GM12864 (cell line): ENCODE measurements at places on chromosomes 12 and 14.
A peak's percentile ranks its signal among the peaks of the same experiment; 100 is the strongest.

- no peak for DNase-seq
These were observed 184.7 kb downstream of the SRGAP1 start for GRCh38 chr12:64029013-64029857.

DNA sequence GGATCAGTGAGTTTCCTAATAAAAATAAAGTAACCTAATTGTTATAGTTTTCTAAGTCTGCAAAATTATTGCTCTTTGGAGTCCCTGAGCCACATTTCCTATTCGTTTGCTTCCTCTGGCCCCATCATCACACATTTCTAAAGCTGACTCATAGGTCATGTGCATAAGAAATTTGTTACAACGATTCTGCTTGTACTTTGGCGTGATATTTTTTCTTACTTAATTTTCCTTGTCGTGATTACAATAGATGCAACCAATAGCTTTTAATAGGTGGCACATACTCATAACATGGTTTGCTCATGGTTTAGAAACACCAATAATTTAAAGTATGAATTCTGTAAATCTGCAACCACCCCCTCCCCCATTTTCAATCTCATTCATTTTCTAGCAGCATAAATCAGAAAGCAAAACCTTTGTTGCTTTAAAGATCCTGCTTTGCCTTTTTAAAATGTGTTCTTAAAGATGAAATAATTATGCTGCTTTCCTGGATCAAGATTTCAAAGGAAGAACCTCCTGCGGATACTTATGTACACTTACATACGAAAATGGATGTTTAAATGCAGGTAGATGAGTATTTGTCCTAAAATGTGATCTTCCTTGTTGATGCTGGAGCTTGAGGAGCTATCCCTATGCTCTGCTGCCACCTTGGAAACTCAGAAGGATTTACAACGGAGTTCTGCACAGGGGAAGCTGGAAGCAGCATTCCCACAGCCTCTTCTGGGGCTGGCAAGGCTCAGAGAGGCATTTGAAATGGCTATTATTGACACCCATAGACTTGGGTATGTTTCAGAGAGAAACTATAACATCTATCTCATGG lies 1.7 kb upstream of the FLRT2 start:
- no peak for DNase-seq

DNA sequence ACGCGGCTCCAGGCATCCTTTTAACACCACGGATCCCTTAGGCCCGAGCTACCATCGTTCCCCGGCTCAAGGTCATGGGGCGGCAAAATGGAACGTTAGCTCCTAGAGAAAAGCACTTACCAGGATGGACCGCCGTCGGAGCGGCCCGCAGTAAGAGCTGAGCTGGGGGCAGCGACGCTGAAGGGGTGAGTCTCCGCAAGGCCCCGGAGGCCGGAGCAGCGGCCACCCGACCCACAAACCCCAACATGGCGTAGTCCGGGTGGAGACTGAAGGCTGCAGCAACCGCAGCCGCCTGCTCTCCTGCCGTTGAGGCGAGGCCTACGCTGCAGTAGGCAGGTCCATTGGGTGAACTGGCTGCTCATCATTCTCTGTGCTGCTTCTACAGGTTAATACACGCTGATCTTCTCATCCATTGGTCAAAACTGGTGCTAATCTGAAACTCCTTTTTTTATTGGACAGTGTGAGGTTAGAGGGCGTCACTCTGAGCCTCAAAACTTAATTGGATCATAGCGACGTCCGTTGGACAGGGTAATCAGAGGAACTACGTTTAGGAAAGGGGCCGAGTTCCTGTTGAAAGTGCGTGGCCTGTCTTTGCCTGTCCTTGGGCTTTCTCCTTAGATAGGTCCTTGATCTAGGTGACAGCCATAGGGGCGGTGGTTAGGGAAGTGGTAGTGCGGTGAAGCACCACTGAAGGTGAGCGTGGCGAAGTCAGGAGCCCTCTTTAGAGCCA lies at the start of gene ATP5F1B:
Gene ATP5F1B, minus strand, starts transcription at position 268 of the 730 bp plus-strand sequence. Its CDS starts 21 bp downstream, at position 247.
- peak; percentile 100 for DNase-seq

DNA sequence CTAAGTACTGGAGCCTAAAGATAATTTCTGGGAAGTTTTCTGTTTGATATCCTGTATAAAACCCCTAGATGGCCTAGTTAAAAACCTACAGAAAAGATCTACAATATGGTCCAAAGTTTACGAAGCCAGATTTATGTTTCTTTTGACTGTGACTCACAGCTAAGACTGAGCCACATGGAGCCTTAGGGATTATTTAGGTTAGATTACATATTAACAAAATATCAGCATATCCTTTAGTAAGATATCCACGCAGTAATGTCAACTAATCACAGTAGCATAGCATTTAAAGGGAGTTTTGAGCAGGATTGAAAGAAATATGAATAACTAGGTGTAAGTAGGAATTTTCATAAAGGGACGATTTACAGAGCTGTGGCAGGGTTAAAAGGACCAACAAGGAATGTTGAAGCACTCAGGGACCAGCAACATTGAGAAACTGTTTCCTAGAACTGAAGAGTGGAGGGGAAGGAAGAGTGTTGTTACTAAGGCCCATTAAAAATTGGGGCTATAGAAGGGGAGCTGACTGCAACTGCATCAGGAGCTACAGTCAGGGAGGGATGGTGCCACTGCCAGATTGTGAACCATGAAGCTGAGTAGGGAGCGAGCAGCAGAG lies 155.5 kb downstream of the DACT1 start:
- DNase-seq, result no peak
